Uterus (tissue), 4 donors: ENCODE measurements at places on chromosomes 7 and 10.

DNA sequence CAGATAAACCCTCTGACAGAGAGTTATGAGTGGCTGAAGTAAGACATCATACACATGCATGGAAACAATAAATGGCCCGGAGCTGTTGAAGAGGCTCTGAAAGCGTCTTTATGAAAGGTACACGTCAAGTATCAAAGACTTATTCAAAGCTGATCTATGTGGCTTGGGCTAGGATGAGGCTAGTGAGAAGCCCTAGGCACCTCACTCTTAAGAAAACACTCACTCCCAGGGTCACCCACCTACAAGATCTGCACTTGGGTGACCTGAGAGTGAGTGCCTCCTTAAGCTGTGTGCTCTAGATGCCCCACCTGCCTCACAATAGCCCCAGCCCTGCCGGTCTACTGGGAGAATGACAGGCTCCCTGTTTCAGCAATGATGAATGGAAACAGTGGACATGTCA, 1.1 kb upstream of the GIMAP1 start:
- no peak for DNase-seq
- no peak overlapping the region for H3K4me3 ChIP-seq
- H3K36me3 ChIP-seq = no peaks in the 10 kb centered on the region

DNA sequence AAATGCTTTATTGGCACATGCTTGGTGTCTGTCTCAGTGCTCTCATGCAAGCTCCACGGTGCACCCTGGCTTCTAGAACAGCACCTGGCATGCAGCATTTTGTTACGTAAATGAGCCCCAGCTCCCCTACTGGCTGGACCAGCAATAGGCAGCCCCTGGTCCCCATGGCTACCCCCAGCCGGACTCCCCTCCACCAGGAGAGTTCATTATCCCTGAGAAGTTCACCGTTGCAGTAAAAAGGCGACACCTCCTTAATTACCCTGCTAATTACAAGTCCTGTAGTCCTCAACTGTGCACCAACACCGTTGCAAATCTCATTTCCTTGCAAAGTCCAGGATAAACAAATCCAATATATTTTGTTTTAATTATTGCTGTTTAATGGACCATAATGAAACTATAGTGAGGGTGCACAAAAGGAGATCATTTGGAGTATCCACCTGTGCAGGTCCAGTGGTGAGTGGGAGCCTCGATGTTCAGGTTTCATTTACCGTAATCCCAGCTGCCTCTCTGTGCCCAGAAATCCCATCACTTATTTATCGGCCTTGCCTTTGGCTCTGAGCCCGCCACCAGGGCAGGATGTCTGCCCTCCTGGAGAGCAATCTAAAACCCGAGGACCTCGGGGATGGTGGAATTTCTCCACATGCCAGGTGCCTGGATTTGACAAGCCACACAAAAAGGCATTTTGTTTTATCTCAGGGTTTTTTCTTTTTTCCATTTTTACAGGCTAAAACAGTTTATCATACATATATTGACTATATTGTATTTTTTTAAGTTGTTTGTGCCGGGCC, 12.8 kb upstream of the DRGX start:
- H3K27me3 ChIP-seq = no peaks in the 10 kb centered on the region
- DNase-seq = no peak
- no peaks in the 10 kb centered on the region for H3K36me3 ChIP-seq
- no peaks in the 10 kb centered on the region for H3K4me1 ChIP-seq

DNA sequence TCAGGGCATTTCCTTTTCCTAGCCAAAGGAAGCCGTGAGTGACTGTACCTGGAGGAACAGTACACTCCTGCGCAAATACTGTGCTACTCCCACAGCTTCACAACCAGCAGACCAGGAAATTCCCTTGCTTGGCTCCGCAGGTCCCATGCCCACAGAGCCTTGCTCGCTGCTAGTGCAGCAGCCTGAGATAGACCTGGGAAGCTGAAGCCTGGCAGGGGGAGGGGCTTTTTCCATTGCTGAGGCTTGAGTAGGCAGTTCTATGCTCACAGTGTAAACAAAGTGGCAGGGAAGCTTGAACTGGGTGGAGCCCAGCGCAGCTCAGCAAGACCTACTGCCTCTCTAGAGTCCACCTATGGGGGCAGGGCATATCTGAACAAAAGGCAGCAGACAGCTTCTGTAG, 291.2 kb downstream of the HGF start:
- H3K27me3 ChIP-seq = no peaks in the 10 kb centered on the region
- no peak overlapping the region for H3K4me3 ChIP-seq
- H3K36me3 ChIP-seq = no peaks in the 10 kb centered on the region
- DNase-seq = no peak
- no peak overlapping the region for H3K27ac ChIP-seq

DNA sequence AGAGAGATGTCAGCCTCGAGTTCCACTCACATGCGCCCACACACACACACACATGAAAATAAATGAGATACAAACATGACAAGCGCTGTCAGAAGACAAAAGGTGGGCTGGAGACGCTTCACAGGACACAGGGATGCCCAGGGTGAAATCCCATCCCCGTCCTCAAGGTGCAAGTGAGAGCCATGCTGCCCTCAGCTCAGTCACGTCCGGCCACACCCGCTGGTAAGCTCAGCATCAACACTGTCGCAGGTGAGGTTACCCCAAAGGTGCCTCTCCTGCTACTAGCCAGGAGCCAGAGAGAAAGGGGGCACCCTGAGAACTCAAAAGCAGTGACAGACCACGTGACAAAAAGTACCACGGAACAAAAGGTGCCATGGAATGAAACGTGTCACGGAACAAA, 22.2 kb downstream of the PITRM1 start:
- DNase-seq = no peak
- H3K27ac ChIP-seq = no peak overlapping the region
- no peaks in the 10 kb centered on the region for H3K27me3 ChIP-seq
- no peaks in the 10 kb centered on the region for H3K36me3 ChIP-seq
- no peak overlapping the region for H3K4me3 ChIP-seq

- H3K27me3 ChIP-seq = no peaks in the 10 kb centered on the region
- H3K36me3 ChIP-seq = no peaks in the 10 kb centered on the region
- no peak for DNase-seq
- H3K27ac ChIP-seq = no peak overlapping the region
- H3K4me1 ChIP-seq = no peaks in the 10 kb centered on the region
These were observed 411.6 kb downstream of the GFRA1 start for GRCh38 chr10:115861455-115861854.

DNA sequence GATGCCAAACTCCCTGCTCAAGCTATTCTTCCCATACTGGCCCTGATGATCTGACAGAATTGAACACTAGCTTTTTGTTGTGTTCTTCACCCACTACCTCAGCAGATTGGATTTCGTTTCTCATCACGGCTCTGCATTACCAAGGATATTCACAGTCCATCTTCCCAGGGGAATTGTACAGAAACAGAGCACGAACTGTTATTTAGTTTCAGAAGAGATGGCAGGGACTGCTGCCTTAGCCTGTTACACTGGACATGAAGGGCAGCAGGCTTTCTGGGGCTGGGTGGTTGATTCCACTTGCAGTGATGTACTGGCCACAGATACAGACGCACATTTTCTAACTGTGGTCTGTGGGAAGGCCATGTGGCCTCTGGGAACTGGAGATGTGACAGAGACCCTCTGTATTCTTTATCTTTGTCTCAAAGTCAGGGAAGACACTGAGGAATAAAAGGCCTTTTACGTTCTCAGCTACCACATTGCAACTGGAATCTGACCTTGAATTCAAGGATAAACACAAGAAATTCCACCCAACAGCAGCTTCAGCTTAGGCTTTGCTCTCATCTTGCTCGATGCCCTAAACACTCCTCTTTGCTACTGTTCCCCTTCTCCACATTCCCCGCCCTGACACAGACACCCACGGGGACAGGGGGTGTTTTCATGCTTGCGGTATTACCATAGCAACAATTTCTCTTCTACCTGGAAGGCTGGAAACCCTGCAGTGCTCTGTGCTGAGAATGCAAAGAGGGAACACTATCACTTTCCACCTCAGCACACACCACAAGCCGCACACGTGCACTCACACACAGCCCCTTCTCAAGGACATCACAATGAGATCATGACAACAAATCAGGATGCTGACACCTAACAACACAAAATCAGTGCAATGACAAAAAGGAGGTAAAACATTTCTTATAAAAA, 81.7 kb downstream of the RNF216 start:
- H3K27ac ChIP-seq = peak overlapping the region; percentile 64
- H3K4me3 ChIP-seq = no peak overlapping the region
- H3K4me1 ChIP-seq = peaks cover 13% of the 10 kb centered on the region
- no peaks in the 10 kb centered on the region for H3K36me3 ChIP-seq
- H3K27me3 ChIP-seq = no peaks in the 10 kb centered on the region

DNA sequence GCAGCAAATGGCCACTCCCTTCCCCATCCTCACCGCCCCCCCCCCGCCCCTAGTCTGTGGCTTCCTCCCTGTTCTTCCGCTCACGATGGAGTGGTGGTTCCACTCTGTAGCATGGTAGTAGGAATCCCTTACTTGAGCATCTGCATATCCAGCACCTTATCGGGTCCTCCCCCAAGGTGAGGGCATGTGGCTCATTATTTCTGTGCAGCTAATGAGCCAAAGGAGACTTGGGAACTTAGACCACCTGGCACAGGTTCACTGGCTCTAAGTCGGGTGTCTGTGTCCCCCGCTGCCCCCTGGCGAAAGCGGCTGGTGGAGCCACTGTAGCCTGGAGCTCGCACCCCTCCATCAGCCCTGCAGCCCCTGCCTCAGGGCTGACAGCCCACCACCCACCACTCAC, 22.8 kb upstream of the GPR26 start:
- no peak for DNase-seq
- H3K36me3 ChIP-seq = no peaks in the 10 kb centered on the region
- H3K27me3 ChIP-seq = no peaks in the 10 kb centered on the region
- H3K27ac ChIP-seq = no peak overlapping the region

DNA sequence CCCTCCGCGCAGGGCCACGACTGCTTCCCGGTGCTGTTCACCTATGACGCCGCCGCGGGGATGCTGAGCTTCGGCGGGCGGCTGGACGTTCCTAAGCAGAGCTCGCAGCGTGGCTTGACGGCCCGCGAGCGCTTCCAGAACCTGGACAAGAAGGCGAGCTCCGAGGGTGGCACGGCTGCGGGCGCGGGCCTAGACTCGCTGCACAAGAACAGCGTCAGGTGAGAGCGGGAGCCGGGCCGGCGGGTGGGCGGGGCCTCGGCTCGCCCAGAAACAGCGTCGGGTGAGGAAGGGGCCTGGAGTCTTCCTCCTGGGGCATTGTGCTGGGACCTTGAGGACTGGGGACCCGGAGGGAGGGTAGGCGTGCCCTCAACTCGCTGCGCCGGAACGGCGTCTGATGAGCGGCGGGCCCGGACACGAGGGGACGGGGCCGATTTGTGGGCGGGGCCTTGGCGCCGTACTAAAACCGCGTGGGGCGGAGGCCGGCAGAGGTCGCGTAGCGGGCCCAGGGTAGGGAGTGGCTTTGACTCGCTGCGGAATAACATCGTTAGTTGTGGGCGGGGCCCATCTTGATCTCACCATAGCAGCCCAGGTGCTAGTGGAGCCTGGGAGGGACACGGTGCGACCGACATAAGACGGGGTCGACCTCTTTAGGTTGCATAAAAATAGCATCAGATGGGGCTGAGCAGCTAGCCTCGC, 15.6 kb downstream of the PDAP1 start:
- peak overlapping the region; percentile 61 for H3K27ac ChIP-seq
- DNase-seq = peak; percentile 75
- H3K4me3 ChIP-seq = peak overlapping the region; percentile 54
- no peaks in the 10 kb centered on the region for H3K36me3 ChIP-seq
- H3K27me3 ChIP-seq = no peaks in the 10 kb centered on the region

- H3K27ac ChIP-seq = no peak overlapping the region
- H3K4me3 ChIP-seq = no peak overlapping the region
- no peaks in the 10 kb centered on the region for H3K27me3 ChIP-seq
- H3K36me3 ChIP-seq = no peaks in the 10 kb centered on the region
These were observed 9.6 kb downstream of the SYPL1 start for GRCh38 chr7:106102387-106102966.

DNA sequence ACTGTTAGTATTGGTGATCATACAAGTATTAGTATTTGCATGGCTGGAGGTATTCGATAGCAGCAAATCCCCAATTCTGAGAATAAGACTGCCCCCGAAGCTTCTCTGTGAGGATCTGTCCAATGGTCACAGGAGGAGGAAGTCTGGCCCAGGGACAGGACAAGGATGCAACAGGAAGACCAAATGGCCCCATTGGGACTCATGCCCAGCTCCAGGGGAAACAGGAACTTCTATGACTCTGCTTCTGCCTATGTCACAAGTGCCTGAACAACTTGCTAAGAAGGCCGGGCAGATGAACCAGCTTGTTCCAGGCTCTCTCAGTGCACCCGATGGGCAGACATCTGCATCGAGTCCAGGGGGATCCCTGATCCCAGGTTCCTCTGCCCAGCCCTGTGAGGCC, 172.0 kb upstream of the GRB10 start:
- no peaks in the 10 kb centered on the region for H3K27me3 ChIP-seq
- no peaks in the 10 kb centered on the region for H3K4me1 ChIP-seq
- H3K4me3 ChIP-seq = no peak overlapping the region
- peak; percentile 29 for DNase-seq

DNA sequence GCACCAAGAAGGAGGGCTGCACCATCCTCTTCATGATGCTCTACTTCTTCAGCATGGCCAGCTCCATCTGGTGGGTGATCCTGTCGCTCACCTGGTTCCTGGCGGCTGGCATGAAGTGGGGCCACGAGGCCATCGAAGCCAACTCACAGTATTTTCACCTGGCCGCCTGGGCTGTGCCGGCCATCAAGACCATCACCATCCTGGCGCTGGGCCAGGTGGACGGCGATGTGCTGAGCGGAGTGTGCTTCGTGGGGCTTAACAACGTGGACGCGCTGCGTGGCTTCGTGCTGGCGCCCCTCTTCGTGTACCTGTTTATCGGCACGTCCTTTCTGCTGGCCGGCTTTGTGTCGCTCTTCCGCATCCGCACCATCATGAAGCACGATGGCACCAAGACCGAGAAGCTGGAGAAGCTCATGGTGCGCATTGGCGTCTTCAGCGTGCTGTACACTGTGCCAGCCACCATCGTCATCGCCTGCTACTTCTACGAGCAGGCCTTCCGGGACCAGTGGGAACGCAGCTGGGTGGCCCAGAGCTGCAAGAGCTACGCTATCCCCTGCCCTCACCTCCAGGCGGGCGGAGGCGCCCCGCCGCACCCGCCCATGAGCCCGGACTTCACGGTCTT, 1.9 kb downstream of the FZD1 start:
- H3K4me3 ChIP-seq = peak overlapping the region; percentile 62
- no peaks in the 10 kb centered on the region for H3K27me3 ChIP-seq
- peaks cover 6% of the 10 kb centered on the region for H3K4me1 ChIP-seq
